ENCODE measurements at places on chromosomes 11 and 22. TPM values are rescaled to one million over a fixed set of nuclear protein-coding genes. Genes with fewer than 3 reads are reported as not detected.

DNA sequence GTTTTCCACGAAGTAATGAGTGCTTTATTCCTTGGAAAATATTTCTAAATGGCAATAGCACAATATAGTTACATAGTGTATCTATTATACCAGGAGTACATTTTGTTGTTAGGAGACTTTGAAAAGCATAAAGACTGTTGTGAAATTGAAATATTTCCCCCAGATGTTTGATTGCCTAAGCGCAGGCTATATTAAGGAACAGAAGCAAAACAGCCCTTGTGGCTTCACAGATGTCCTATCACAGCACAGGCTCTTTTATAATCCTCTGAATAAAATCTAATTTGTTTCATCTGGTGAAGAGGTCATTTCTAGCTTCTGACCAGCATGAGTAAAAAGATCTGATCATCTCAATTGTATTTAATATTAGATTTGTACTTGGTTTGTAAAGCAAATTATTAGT is 48.2 kb downstream of the BSX start:
- DNase-seq, result no peak

- DNase-seq, result peak; percentile 55
These were observed 112.1 kb downstream of the RPL27A start for GRCh38 chr11:8794677-8795103.

- DNase-seq, result no peak
These were observed 29.6 kb downstream of the GALNT18 start for GRCh38 chr11:11592146-11592684.

Gene HORMAD2
- not detected for total RNA-seq
